ENCODE measurements at places on chromosomes 13 and 19.

DNA sequence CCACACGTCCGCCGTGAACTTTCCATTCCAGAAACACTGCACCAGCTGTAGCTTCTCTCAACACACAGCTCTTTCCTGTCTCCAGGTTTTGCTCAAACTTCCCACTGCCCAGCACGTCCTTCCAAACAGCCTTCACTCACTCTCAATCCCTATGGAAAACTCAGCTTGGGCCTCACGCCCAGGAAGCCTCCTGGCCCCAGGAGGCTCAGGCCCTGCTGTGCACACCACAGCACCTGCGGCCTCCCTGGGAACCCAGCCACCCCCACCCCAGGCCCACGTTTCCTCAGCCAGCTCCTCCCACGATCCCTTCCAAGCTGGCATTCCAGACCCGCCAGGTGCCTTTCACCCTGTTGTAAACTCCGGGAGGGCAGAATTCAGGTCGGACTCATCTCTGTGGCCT lies 35.2 kb downstream of the C13orf46 start:
- no peak for DNase-seq

DNA sequence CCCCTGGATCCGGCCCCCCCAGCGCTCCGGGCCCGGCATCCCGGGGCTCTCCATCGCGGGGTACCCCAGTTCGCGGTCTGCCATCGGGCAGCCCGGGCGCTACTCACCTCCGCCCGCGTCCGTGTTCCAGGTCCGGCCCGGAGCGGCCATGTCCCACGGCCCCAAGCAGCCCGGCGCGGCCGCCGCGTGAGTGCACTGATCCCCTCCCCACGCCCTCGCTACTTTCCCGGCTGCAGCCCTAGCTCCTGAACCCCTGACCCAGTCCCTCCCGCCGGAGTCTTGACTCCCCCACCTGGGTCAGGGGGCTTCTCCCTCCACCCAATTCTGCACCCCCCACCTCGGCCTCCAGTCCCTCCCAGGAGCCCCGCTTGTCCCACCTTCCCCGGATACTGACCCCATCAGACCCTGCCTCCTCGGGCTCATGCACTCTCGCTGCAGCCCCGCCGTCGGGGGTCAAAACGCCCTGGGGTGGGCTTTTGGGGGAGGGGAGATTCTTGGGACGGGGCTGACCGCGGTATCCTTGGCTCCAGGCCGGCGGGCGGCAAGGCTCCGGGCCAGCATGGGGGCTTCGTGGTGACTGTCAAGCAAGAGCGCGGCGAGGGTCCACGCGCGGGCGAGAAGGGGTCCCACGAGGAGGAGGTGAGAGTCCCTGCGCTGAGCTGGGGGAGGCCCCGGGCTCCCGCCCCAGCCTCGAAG lies 566 bp downstream of the HMG20B start:
- no peak for DNase-seq

GRCh38 chr13:29494520-29494919 lies 101.0 kb downstream of the SLC7A1 start:
- no peak for DNase-seq

GRCh38 chr13:25064396-25064795 lies 31.5 kb upstream of the PABPC3 start:
- DNase-seq, result no peak

All from GM04503 (cell line).